NCI-H2171 (cell line): ENCODE measurements at places on chromosomes 1 and 21.
A peak's percentile ranks its signal among the peaks of the same experiment; 100 is the strongest.

GRCh38 chr21:41678924-41679318 is 87.9 kb downstream of the RIPK4 start:
- peak; percentile 57 for DNase-seq

- no peak for DNase-seq
These were observed 12.4 kb upstream of the COL18A1 start for GRCh38 chr21:45392573-45392971.

DNA sequence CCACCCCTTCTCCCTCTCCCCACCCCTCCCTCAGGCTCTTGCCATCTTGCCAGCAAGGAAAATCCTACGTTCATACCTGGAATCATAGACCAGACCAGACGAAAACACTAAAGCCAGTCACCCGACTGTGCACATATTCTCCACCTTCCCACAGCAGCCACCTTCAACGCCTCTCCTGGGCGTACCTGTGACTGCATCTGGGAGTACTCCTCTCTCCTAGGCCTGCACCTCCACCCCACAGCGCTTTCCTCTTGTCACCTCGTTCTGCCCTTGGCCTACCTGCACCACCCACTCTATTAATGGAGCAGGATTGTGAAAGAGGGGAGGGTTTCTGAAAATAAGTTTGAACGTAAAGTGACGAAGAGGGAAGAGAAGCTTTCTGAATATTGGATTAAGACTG is 17.8 kb downstream of the PAPPA2 start:
- no peak for DNase-seq

- no peak for DNase-seq
These were observed 21.5 kb downstream of the EPHB2 start for GRCh38 chr1:22731924-22732720.

DNA sequence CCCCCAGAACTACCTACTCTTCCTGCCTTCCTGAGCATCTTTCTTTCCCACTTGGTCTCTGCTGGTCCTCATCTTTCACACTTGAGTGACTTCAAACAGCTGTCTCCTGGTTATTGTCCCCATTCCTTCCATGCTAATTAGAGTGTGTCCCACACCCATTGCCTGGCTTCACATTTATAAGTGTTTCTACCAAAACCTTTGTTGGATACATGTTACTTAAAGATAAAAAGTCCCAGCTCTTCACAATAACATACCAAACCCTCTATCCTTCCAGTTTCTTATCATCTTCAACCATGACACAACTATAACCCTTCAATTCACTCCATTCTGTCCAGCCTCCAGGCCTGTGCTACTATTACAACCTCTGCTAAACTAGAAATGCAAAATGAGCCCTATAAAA is 41.0 kb downstream of the VCAM1 start:
- DNase-seq: no peak

- DNase-seq: no peak
These were observed 42.2 kb downstream of the GIPC2 start for GRCh38 chr1:78088015-78088414.

DNA sequence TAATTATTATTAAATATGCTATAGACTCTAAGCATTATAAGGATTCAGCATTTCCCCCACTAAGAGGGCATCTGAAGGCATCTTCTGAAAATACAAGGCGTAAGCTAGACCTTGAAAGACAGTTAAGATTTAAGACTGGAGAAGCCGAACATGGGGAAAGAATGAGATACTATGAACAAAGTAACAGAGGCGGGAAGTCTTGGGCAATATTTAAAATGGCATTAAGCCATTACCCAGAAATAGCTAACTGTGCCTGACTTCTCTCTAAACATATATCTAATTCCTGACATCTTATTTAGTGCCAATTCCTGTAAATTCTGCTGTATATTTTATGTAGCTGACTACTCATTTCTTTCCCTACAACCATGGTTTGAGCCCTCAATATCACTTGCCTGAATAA is 20.9 kb downstream of the DPH5 start:
- DNase-seq: no peak

DNA sequence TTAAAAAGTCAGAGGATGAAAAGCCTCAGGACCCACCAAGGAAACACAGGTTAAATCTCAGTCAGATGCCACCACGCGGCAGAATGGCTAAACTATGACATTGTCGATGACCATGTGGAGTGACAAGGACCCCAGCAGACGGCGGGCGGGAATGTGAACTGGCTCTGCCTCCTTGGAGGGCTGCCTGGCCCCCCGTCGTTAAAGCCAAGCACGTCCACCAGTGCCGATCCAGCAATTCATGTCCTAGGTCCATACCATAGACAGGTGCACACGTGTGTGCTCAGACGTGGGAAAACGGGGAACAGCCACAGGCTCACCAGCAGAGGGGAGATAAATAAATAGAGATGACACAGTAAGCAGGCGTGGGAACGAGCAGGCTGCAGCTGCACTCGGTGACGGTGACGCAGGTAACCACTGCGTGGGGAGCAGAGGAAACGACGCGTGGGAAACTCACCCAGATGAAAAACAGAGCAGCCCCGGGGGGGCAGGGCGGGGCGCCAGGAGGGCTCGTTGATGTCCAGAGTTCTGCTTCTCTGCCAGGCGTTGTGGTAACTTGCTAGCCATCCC is 28.3 kb upstream of the PCBP3 start:
- no peak for DNase-seq

DNA sequence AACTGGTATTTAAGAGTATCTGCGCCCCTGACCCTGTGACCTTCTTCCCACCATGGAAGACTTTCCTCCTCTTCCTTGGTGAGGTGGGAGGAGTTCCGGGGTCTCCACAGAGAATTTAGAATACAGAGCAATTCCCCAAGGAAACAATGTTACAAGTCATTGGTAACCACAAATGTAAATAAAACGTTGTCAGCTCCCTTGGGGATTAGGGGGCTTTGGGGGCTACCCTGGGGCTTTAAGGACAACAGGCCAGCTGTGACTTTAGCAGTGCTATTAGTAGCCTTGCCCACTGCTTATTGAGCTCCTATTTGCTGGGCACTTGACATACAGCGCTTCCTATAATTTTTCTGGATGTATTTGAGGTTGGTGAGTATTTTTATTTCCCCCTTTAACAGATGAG is 69.0 kb downstream of the IGSF21 start:
- no peak for DNase-seq

DNA sequence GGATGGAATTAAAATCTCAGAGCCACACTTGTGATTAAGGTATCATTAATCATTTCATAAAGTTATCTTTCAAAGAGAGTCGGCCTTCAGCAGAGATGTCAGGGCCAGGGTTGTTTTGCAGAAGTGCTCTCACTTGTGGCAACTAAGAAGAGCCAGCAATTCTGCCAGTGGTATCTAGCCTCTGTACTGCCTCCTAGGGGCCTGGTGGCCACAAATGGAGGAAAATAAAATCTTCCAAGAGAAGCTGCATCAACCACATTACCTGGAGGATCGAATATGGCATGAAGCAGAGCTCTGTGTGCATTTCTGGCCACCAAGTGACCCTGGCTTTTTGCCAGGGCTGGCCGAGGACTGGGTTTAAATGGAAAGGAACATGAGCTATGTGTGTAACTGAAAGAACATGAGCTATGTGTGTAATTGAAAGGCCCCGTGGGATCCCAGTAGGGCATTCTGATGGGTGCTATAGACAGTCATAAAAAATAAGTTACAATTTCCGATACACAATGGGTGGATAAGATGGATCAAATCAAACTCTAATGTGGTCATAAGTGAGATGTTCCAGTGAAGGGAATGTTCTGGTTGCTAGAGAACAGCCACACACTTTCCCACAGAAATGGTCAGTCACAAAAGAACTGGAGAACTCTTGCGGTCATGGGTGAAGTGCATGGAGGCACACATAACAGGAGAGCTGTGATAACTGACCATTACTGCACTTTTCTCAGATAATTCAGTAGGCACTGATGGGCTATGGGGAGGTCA is 335.8 kb downstream of the CAMTA1 start:
- DNase-seq: no peak

GRCh38 chr1:146036965-146037646 is 15.6 kb upstream of the HJV start:
- DNase-seq: peak; percentile 62

- no peak for DNase-seq
These were observed 483 bp downstream of the YBEY start for GRCh38 chr21:46286648-46287002.

GRCh38 chr1:21018673-21019072 is 158.0 kb downstream of the EIF4G3 start:
- no peak for DNase-seq

DNA sequence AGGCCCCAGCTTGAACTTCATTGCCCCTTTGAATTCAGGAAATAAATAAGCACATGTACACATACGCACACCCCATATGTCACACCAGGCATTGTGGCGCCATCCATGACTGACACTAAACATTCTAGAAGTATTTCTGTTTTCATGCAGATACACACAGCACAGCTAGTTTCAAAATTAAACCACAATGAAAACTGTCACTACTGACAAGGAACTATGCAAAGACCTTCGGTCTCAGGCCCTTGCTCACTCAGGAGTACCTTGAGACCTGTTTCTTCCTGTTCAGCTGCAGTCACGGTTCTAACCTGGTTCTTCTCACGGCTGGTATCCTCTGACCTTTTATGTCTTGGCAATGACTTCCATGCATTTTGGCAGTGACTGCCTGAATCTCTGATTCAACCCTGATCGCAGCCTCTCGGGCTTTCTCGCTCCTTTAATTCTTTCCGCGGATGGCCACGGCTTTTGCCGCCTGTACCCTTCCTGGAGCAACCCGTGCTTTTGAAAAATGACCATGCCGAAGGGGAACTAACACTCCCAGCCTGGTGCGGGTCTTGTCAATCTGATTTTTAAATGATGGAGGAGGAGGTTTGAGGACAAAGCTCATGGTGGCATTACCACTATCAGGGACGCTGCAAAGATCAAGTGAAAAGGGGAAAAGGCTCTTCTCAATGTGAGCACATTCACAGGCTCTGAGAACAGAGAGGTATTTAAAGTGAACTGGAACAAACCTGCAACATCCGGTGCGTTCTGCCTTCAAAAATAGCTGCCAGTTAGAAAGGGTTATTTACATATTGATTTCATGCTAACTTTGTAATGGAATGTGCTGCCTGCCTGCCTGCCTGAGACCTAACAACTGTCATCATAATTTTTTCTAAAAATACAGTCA is 384.6 kb downstream of the RRAGC start:
- DNase-seq: no peak

GRCh38 chr1:13701271-13701640 is 1.3 kb downstream of the PRDM2 start:
- DNase-seq: no peak

DNA sequence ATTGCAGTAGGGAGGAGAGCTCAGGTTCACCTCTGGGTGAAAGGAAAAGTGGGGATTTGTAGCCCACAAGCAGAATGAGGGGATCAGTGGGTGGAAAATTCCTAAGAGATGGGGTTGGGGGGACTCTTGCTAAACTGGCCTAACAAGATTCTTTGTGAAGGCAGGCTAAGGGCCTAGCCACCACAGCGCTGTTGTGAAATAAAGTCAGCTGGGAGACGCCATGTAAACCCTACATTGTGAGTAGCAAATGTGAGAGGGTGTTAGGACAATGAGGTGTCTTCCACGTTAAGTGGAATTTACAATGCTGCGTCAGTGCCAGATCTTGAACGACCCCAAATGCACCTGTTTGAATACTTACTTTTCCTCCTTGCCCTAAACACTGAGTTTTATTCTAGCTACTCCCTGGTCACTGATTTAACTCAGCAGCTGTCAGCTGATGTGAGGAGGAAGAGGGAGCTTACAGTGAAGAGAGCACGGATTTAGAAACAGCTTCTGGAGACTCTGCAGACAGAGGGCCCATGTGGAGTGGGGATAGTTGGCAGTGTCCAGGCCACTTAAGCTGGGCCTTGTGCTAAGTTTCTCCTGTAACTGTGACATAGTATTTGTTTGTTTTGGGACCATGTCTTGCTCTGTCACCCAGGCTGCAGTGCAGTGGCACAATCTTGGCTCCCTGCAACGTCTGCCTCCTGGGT is 17.3 kb downstream of the PDPN start:
- DNase-seq: no peak

GRCh38 chr1:43452789-43453441 is 816 bp downstream of the HYI start:
- no peak for DNase-seq

DNA sequence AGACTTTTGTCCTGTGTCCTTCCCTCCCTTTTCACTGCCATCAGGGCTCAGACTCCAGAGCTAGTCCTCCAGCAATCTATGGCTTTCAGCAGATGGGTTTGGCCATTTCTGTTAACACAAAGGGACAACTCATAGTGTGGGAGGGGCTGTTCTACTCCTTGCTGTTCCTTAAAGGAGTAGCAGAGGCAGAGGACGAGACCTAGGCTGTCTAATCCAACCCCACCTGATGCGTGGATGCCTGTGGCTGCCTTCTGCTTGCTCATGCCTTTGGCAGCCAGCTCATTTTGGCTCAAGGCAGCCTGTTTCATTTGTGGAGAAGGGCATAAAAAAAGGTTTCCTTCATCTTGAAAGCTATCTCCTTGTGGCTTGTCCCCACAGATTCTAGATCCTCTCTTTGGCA is 27.0 kb downstream of the MFSD2A start:
- DNase-seq: no peak

DNA sequence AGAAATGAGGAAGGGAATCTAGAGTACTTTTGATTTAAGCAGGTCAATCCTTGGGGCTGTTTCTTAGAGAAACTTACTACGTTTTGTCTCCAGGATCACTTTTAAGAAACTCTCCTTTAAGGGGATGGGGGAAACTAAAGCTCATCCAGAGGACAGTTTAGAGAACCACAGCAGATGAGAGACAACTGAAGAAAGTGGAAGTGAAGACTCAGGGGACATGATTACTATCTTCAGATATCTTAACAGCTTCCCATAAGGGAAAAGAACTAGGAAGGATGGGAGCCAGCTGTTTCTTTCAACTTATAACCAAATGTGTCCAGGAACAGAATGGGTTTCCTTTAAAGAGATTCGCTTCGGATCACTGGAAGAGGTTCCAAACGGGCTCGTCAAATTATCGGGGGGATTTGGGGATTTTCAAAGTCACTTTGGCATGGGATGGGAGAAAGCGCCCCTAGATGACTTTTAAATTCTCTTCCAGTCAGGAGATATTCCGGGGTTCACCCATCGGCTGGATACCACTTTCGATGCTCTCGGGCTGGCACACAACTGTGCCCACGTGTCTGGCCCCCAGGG is 1.2 kb downstream of the SCMH1 start:
- DNase-seq: no peak

GRCh38 chr1:29933067-29933466 is 696.7 kb downstream of the PTPRU start:
- DNase-seq: no peak

DNA sequence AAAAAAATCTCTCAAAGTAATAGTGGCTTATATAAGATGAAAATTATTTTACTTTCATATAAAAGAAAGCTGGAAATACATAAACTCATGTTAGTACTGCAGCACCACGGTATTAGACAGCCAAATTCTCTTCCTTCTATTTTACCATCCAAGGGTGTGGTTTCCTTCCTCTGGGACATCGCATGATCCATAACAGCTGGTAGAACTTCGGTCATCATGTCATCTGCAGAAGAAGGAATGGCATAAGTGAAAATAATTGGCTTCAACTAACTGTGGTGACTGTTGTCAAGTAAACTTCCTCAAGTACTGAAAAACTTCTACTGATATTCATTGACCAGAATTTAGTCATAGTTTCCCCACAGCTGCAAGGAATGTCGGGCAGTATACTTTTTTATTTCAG is 28.3 kb upstream of the IFI44L start:
- no peak for DNase-seq

GRCh38 chr1:47872886-47873285 is 124.3 kb downstream of the TRABD2B start:
- DNase-seq: no peak

- peak; percentile 92 for DNase-seq
These were observed 79.4 kb downstream of the CAPZB start for GRCh38 chr1:19405761-19406487.
